GM04504 (cell line): ENCODE measurements at places on chromosomes 3 and 15.

GRCh38 chr15:30877070-30877469 lies 26.6 kb upstream of the FAN1 start:
- no peak for DNase-seq

- DNase-seq, result no peak
Measured at GRCh38 chr15:89893027-89893426, 767 bp downstream of the AP3S2 start.

GRCh38 chr3:43331381-43331780 lies 45.0 kb downstream of the SNRK start:
- DNase-seq, result no peak

- DNase-seq, result no peak
Measured at GRCh38 chr3:3503411-3503810, 295.8 kb upstream of the LRRN1 start.

GRCh38 chr3:12231431-12231830 lies 57.4 kb upstream of the PPARG start:
- DNase-seq, result no peak

DNA sequence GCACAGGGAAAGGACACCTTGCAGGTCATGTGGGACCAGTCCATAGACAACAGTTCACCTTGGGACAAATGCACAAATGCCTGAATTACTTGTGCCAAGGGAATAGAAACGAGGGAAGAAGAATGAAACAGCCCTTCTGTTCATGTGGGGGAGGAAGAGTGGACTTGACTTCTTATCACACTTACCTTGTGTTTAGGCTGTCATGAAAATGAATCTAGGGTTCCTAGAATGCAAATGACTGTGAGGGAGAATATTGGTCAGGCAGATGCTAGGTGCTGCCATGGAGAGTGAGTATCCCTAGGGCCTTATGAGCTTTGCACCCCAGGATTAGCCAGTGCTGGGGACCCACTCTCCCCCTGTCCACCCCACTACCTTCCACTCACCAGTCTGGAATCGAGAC lies 11.0 kb upstream of the PRKAR2A start:
- no peak for DNase-seq

- no peak for DNase-seq
Measured at GRCh38 chr3:54165865-54166264, 43.5 kb downstream of the CACNA2D3 start.

- no peak for DNase-seq
Measured at GRCh38 chr3:157134620-157135191, 25.2 kb downstream of the CCNL1 start.

DNA sequence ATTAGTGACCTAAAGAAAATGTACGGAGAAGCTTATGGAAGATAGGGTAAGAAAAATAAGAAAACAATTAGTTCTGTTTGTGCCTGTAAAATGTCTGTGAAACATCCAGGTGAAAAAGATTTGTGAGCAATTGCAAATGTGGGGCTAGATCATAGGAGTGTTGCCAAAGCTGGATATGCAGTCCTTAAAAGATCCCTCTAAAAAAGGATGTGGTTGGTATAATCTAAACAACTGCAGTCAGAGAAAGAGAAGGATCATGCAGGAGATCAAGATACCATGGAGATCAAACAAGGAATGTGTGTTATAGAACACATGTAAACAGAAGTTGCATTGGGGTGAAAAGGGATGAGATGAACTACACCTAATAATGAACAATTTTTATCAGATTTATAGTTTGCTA lies 116.8 kb downstream of the ALCAM start:
- DNase-seq, result no peak

DNA sequence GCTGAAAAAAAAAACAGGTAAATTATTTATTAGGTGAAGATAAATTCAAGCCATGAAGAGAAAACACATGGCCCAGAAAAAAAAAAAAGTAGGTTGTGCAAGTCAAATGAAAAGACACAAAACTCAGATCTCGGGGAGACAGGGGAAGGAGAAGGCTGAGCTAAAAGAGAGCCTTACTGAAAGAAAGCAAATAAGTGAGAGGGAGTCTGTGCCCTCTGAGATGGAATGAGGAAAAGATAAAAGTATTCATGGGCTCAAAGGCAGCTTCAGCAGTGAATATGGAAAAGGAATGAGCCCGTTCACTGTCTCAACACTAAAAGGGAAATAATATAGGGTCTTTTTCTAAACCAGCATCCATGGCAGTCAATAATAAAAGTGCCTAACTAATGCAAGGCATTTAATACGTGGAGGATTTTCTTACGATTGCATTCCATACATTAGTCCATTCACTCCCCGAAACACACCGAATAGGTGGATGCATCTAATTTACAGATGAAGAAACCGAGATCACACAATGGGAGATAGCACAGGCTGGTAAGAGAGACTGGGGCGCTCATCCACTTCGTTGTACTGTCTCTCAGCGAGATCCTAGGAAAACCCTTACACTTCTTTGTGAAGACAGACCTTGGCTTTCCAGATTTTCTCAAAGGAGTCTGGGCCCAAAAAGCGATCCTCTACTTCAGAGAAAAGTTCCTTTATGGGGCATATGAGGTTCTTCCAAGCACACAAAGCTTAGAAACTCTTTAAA lies 1.1 kb downstream of the TFDP2 start:
- no peak for DNase-seq

GRCh38 chr3:175270198-175270837 lies 411.2 kb downstream of the NAALADL2 start:
- peak; percentile 65 for DNase-seq

GRCh38 chr15:73818308-73818985 lies 54.9 kb upstream of the TBC1D21 start:
- DNase-seq, result no peak

- DNase-seq, result no peak
Measured at GRCh38 chr3:150736903-150737832, 25.8 kb downstream of the SIAH2 start.

- DNase-seq, result no peak
Measured at GRCh38 chr3:44110648-44111047, 131.0 kb upstream of the TOPAZ1 start.

GRCh38 chr15:89138999-89139612 lies 50.9 kb downstream of the ABHD2 start:
- DNase-seq, result no peak

GRCh38 chr3:27105904-27106303 lies 263.3 kb downstream of the NEK10 start:
- DNase-seq, result no peak

DNA sequence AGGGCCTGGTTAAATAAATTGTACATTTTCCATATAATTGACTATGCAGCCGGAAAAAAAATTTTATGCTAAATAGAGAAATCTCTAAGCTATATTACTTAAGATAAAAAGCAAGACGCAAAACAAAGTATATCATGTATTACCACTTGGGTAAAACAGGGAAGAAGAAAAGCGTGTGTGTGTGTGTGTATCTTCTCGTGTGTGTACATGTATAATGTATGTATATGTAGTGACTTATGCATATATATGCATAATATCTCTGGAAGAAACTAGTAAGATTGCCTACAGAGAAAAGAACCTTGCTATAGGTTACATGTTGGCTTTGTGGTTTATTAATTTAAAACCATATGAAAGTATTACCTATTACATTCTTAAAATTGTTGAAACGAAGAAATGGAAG lies 19.0 kb downstream of the KNL1 start:
- no peak for DNase-seq

DNA sequence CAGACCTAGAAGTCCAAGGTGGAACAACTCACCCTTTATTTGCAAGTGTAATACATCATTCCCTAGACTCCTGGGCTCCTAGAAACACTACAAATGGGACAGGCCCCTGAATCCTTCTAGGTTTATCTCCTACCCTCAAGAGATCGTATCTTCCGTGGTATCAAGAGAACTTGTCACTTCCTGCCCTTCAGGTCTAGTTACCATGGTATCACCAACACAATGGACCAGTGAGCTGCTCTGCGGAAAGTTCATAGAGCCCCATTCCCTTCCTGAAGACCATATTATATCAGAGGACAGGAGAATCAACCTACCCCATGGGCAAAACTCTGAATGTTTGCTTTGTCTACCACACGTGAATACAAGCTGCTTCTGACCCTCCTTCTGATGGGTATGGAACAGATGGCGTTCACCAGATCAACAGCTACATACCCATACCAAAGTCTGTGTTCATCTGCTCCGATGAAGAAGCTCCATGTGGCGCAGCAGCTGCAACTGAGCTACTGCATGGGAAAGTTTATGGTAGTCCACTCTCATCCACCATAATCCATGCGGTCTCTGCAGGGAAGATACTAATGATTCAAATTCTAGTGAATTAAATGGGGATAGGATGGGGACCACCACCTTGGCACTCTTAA lies 84.6 kb upstream of the KLF13 start:
- DNase-seq, result no peak

GRCh38 chr3:147630921-147631415 lies 221.8 kb downstream of the ZIC1 start:
- DNase-seq, result no peak

GRCh38 chr3:163730684-163731083 lies 1347.6 kb downstream of the SI start:
- no peak for DNase-seq

- DNase-seq, result no peak
Measured at GRCh38 chr3:18282507-18282906, 142.6 kb downstream of the SATB1 start.

GRCh38 chr15:81511138-81511537 lies 137.1 kb upstream of the TMC3 start:
- peak; percentile 27 for DNase-seq

DNA sequence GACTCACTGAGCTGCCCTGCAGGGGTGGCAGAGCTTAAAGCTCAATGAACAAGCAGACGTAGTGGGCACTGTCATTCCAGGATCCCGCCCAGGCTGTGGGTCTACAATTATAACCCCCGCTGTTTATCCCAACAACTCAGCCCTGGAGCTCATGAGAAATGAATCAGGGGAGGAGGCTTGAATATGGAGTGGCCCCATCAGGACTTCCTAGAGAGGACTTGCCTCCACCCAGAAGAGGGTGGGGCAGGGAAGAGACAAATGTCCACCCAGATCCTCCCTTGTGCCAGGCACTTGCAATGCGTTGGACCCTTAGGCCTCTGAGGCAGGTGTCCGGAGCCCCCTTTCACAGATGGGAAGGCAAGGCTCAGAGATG lies 33.0 kb downstream of the SLC6A20 start:
- no peak for DNase-seq

DNA sequence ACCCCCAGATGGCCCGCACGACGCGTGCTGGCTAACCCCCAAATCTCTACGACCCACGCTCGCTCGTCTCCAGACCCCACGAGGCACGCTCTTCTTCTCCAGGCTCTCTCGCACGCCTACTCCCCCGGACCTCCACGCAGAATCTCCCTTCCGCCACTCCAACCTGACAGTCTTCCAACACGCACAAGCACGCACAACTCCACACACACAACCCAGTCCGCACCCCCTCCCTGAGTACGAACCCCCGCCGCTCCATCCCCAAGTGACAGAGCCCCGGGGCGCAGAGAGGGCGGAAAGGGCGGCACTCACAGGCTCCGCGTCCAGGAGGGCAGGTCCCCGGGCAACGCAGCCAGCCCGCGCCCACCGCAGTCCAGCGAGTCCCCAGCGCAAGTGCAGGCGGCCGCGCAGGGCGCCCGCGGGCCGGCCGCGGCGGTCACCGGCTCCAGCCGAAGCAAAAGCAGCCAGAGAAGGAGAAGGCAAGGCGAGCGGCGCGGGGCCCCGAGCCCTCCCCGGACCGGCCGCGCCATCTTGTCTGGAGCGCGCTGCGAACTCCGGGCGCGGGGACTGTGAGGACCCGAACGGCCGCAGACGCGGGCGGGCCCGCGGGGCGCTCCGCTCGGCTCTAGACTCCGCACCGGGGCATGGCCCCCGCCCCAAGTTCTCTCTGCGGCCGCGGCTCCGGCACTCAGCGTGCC lies 794 bp downstream of the LRIG1 start:
- no peak for DNase-seq

DNA sequence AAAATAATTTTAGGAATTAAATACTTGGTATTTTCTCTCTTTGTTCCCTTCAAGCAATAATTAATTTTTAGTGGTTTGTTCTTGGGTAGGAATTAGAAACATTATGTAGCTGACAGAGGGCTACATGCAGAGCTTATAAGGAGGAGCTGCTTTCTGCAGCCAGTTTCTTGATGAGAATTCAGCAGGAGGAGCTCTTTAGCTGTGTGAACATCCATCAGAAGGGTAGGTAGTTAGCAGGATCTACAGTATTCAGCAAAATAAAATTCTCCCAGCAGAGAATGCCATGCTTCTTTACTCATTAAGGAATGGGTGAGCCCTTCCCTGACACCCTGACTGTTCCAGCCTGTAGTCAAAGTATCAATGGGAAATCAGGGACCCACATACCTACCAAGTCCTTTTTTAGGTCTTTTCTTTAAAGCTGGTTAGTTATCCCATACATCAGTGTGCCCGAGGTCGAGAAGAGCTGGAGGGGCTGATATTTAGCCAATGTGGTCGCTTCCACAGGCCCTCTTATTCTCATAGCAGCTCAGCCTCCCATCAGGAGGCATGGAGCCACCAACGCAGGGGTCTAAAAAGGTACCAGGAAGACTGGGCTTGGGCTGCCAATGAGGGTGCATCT lies 54.0 kb downstream of the KCNAB1 start:
- peak; percentile 57 for DNase-seq

DNA sequence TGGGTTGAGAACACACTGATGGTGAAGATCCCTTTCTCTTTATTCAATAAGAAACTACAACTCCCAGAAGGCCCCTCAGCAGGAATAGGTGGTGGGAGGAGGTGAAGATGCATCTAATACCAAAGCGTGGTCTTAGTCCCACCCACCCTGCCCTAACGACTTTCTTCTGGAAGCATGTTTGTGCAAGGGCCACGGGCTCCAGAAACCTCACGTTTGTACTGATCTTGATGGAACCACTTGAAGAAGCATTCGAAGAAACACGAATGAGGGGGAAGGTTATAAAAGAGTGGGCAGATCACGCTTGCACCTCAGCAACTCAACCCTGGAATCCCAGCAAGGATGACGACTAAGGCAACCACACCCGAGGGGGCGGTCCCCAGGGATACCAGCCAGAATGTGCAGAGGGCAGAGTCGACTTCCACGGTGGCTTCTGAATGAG lies 10.6 kb upstream of the SLC25A36 start:
- DNase-seq, result no peak

DNA sequence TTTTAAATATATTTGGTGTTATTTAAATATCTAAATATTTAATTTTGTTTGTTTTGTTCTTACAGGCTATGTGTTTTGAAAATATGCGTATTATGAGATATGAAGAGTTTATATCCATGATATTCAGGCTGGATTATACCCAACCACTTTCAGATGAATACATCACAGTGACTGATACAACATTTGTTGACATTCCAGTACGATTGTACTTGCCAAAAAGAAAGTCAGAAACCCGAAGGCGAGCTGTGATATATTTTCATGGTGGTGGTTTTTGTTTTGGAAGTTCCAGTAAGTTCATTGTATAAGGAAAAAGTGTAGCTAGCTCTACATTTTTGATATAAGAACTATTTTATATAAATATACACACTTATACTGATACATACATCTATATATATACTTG lies 6.9 kb downstream of the AADACL2 start:
- no peak for DNase-seq
